ENCODE measurements at places on chromosomes 16 and 17.

GRCh38 chr17:55988861-55989260 lies 164.4 kb upstream of the ANKFN1 start:
- DNase-seq = no peak

DNA sequence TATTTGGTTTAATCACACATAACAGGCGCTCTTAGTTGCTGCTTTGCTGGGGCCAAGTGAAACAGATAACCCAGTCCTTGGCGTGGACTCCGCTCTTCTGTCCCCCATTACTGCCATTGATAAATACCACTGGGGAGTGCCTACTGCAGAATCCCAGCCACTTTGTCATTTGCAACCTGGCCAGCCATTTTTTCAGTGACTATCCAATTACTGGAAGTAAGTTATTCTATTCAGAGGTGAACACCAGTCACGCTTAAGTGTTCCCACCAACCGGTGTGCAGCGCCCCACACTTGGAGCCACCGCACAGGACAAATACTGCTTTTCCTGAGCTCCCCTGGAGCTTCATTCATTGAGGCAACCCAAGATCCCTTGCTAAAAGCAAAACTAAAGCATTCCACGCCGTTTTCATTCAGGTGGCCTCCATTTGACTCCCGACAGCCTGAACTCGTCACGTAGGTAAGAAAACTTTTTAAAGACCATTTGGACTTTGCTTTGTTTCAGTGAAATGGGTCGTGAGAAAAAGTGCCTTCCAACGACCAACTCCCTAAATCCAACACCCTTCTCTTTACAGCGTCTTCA lies 1.8 kb downstream of the USP7 start:
- DNase-seq = no peak

DNA sequence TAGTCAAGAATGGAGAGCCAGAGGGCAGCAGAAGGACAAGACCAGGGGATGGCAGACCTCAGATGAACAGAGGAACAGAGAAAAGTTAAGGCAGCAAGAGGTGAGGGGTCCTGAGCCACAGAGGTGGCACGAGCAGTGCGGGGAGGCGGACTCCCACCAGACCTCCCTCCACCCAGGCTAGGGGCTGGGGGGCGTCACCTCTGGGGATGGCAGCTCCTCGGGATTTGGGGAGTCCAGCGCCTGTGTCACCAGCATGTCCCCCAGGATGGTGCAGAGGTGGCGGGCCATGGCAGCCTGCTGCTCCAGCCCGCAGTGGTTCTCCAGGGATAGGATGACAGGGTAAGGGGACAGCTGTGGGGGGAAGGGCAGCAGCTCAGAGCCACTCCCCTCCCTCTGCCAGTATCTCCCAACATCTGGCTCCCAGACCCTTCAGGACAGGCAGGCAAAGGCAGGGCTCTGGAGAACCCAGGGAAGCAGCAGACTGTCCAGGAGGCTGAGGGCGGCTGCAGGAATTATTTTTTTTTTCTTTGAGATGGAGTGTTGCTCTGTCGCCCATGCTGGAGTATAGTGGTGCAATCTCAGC lies 15.8 kb downstream of the PLCD3 start:
- DNase-seq = no peak

- no peak for DNase-seq
These were observed 99.0 kb downstream of the OMG start for GRCh38 chr17:31198026-31198425.

- no peak for DNase-seq
These were observed 11.1 kb downstream of the COG1 start for GRCh38 chr17:73203788-73204479.

GRCh38 chr16:11320170-11320569 lies 25.1 kb upstream of the RMI2 start:
- DNase-seq = no peak

DNA sequence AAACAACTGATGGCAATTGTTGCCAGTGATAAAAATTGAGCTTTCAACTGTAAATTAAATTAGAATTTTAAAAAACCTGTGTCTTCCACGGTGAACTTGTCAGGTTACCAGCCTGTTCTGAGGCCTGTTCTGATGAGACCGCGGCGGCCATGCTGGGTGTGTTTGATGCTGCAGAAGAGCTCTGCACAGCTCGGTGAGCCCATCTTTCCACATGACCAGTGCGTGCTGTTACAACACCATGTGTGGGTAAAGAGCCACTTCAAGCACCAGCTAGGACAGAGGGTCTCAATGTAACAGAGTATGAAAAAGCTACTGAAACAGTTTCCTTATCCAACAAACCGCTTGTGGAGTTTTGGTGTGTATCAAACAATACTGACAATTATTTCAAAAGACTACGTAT lies 48.5 kb downstream of the RPTOR start:
- no peak for DNase-seq

GRCh38 chr16:56513972-56514371 lies 5.9 kb downstream of the BBS2 start:
- DNase-seq = no peak

DNA sequence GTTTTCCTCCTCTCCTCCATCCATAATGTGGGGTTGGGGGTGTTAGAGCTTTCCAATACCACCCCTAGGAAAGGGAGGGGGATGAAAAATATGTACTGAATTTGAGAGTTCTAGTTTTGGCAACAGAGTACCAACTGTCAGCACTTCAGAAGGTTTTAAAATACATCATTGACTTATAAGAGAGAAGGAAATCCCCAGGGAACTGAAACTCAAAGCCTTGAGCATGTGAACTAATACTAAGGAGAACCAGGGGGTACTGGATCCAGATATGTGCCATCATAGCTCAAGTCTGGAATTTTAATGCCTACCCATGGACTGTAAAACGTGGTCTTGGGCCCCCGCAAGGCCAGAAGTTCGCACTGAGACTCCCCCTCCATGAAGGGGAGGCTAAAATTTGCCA lies 15.8 kb downstream of the CACNG5 start:
- no peak for DNase-seq

GRCh38 chr16:87740909-87741424 lies 24.8 kb downstream of the KLHDC4 start:
- DNase-seq = no peak

GRCh38 chr16:57082664-57083063 lies 9.7 kb upstream of the CPNE2 start:
- DNase-seq = no peak

DNA sequence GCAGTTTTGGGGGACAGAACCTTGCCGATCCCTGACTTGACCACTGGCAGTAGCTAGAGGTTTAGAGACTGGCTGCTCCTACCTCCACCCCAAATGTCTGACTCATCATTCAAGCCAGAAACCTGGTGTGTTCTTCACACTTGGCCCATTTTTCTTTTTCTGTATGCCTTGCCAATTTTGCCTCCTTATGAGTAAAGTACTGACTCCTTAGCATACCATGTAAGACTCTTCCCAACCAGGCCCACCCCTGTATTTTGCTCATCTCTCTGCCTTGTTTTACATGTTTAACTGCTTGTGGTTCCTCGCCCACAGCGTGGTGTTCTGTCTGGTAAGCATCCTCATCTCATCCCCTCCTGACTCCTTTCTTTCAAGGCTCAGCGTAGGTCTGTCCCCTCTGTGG lies 37.9 kb downstream of the NUP88 start:
- no peak for DNase-seq

- peak; percentile 53 for DNase-seq
These were observed 32.1 kb upstream of the PRKCB start for GRCh38 chr16:23803591-23804123.

DNA sequence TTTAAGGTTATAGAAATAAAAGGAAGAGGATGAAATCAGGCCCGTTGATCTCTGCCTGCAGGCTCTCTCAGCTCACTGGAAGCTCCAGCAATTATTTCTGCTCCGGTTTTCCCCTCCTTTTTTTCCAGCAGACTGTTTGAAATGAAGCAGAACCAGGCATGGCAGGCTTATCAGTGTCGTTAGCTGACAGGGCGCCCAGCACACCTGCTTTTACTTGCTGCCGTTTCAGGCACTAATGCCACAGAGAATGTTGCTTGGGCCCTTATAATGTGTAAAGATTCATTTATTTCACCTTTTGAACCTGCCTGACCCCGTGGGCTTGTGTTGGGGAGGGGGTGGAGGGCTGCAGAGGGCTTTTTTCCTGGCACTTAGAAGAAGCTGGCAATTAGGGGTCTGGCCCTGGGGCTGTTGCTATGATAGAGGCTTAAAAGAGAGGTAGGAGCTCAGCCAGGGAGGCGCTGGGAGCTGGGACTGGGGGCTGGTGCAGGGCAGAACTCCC lies 108.1 kb downstream of the IRX3 start:
- no peak for DNase-seq

DNA sequence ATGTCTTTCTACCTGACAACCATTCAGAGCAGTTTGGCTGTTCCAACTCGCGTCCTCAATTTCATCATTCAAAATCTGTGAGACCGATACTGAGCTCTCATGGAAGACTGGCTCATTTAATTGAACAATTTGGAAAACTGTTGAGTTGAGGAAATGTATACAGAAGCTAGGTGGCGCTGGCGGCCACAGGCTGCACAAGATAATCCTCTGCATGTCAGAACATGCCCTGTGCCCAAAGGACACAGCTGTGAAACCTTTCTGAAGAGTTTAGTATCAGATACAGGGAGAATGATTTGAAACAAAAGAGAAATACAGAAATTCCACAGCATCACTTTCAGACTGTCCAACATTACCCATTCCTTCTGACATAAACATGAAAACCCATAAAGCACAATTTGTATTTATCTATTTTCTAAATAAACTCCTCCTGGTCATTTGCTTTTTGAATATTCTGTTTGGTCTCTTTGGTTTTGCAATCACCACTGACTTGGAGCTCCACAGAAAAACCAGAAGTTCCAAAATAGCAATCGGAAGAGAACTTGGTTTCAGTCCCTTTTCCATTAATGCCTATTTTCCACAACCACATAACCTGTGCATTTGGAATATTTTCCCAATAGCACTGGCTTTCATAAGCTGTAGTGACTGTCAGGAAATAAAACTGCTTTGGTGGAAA lies 192.8 kb downstream of the MAP2K6 start:
- peak; percentile 11 for DNase-seq

GRCh38 chr16:84486551-84487235 lies 17.8 kb downstream of the MEAK7 start:
- DNase-seq = no peak

GRCh38 chr17:65850486-65850885 lies 289.0 kb upstream of the AXIN2 start:
- DNase-seq = no peak

DNA sequence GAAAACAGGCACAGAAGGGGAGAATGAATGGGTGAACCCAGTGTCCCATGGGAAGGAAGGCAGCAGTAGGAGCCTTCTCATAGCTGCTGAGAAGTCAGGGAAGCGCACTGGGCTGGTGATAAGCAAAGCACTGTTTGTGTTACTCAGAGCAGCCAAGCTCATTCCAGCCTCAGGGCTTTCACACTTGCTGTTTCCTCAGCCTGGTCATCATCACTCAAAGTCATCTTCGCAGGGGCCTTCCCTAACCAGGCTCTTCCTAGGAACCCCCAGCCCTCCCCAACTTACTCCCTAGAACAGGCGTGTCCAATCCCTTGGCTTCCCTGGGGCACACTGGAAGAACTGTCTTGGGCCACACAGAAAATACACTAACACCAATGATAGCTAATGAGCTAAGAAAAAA lies 32.1 kb upstream of the LONP2 start:
- DNase-seq = no peak

GRCh38 chr17:75845933-75846691 lies 1.9 kb upstream of the UNC13D start:
- no peak for DNase-seq

DNA sequence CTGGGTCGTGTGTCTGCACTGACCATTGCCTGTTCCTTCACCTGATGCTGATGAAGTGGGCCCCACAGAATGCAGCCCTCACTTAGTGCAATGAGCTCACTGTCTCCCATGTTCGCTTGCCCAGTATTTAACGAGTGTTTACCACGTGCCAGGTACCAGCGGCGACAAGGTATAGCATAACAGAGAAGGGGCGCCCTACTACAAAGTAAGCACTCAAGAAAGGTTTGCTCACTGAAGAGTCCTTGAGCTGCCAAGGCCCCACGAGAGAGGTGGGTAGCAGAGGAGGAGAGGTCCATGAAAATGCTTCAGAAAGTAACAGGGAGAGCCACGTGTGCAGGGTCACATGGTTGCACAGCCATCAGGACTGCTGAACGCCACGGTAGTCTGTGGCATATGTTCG lies 230.0 kb downstream of the NTN1 start:
- no peak for DNase-seq

DNA sequence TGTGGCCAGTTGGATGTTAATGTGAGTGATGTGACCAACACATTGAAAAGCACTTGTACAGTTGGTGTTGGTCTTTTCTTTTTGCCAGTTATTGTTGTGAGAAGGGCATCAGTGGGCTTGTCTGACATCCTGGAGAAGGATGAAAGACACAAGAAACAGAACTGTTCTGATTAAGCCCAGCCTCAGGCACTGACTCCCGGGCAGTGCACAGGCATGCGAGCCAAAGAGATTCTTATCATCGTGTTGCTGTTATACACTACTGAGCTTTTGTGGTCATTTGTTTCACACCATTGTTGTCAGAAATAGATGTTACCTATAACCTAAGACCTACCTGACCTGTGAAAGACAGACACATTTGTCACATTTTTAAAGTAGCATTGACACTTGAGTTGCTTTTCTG lies 236.8 kb upstream of the CA10 start:
- DNase-seq = no peak

DNA sequence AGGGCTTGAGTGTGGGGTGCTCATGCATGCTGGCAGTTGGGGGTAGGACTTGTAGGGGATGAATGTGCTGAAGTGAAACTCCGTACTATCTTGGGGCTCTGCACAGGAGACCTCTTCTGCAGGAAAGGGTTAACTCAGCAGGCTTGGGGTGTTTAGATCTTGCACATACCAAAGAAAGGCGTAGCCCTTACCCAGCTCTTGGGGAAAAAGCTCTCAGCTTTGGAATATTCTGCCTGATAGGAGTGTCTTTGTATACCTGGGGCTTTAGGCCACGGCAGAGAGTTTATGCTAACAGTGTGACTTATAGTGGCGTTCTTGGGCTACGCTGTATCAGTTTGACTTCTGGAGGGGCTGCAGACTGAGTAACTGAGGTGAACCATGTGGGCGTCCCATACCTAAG lies 21.1 kb downstream of the KRT25 start:
- no peak for DNase-seq

DNA sequence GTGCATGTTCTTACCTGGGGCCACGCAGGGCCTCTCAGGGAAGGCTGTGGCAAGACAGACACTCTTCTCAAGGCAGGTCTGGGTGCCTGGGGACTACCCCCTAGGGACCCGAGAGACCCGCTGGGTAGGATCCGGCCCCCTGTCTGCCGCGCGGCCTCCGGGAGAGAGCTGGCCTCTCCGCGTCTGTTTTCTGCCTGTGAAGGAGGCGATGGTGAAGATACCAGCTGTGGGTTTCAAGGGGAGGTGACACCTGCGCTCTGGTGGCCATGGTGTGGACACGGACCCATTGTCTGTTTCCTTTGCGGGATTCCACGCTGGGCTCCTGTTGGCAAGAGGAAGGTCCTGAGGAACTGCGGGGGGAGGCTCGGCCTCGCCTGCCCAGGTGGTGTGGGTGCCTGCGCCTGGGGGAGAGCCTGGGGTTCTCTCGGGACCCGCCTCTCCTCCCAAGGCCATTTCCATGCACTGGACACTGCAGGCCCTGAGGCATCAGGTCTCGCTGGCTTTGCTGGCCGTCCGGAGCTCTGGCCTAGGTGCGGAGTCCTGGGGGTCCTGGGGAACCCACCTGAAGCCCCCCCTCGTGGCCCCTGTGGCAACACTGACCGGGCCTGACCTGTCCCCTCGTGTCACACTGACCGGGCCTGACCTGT lies 12.2 kb upstream of the METRNL start:
- DNase-seq = no peak

- no peak for DNase-seq
These were observed at the start of gene PPP1R27 for GRCh38 chr17:81834831-81835267. TSS of gene PPP1R27 (minus strand) at chr17:81835050. CDS start at chr17:81834953, 97 bp downstream.

- no peak for DNase-seq
These were observed 153.8 kb downstream of the SOX9 start for GRCh38 chr17:72274614-72275013.

GRCh38 chr17:68391561-68392268 lies 65.6 kb downstream of the WIPI1 start:
- no peak for DNase-seq

Data from stimulated activated CD8-positive, alpha-beta memory T cell treated with anti-CD3 and anti-CD28 coated beads, Interleukin-15, amount 100 ng/mL, for 48 hours (primary cell).